ENCODE measurements at places on chromosomes 2 and 18. TPM values are rescaled to one million over a fixed set of nuclear protein-coding genes. Genes with fewer than 3 reads are reported as not detected.
A peak's percentile ranks its signal among the peaks of the same experiment; 100 is the strongest.

DNA sequence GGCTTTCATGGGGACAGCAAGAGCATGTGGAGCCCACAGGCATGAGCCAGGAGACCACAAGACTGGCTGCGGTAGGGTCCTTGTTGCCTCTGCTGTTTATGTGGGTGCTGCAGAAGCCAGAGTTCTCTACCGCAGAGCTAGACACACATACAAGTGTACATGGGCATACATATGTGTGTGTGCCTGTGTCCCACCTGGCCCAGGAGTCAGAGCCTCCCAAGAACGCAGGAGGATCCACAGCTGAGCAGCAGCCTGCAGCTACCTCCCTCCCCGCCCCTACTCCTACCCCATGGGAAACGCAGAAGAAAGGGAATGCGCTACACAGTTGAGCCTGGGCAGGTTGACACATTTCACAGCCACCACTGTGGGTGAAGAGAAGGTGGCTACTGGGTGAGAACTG lies 438.1 kb upstream of the SMIM21 start:
- DNase-seq, result no peak

The BOLL gene
- total RNA-seq, result not detected

- no peak for DNase-seq
Observed at GRCh38 chr18:55316486-55317184, 271.4 kb downstream of the TCF4 start.

The EMILIN2 gene
- 4.8 TPM for total RNA-seq

The CIAO1 gene
- 89.5 TPM for total RNA-seq

DNA sequence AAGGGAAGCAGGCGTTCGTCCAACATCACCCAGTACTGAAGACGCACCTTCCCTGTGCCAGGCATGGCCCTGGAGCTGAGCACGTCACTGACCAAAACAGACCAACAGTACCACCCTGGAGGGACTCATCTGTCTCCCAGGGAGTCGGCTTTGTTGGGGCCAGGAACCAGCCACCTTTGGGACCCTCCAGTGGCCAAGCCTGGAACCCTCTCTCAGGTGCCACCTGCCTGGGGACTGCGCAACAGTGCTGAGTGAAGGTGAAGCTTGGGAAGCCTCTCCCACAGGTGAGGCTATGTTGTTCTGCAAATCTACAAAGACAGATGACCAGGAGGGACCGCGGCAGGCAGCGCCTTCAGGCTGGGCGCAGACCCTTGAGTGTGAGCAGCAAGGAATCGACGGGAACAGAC lies 91.4 kb upstream of the OTOS start:
- DNase-seq, result no peak

- DNase-seq, result no peak
Observed at GRCh38 chr2:80141007-80141726, 163.4 kb downstream of the LRRTM1 start.

GRCh38 chr2:238879043-238879442 lies 31.2 kb downstream of the TWIST2 start:
- no peak for DNase-seq

DNA sequence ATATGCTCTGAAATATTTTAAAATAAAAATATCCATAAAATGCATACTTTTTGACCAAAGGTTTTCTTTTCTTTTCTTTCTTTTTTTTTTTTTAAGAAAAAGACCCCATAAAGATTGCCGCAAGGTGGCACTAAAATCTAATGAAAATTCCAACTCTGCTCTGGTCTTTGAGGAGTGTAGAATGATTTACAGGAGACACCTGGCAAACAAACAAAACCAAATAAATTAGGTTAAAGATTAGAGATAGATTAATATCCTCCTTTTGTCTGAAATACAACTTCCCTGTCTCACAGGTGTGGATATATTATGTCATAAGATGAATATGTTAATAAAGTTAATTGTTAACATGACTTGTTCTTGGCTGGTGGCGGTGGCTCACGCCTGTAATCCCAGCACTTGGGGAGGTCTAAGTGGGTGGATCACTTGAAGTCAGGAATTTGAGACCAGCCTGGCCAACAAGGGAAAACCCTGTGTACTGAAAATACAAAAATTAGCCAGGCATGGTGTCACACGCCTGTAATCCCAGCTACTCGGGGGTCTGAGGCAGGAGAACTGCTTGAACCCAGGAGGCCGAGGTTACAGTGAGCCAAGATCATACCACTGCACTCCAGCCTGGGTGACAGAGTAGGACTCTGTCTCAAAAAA lies 3.5 kb upstream of the RHOB start:
- peak; percentile 79 for DNase-seq

DNA sequence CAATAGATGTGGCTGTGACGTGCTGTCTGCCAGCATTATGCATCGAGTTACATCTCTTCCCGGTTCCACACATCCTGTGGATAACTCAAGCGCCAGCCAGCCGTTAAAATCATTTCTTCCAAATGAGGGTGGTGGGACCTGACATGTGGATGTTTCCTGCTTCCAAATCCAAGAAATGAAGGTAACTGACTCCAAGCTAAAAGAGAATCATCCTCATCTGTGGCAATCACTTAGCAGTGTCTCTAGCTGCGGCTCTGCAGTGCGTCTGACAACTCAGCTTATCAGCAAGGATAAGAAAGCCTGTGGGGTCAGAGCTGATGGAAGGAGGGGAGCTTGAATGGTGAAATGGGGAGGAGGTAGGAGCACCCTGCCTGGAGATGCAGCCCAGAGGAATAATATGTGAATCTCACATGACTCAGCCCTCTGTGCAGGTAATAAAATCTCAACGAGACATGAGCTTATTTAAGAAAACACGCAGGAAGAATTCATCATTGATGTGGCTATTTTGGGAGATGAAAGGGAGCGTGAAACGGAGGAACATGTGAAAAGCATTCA lies 382.2 kb upstream of the TRIB2 start:
- DNase-seq, result no peak

GRCh38 chr2:239990966-239991365 lies 34.2 kb downstream of the NDUFA10 start:
- DNase-seq, result peak; percentile 63

The ELOA2 gene
- not detected for total RNA-seq

DNA sequence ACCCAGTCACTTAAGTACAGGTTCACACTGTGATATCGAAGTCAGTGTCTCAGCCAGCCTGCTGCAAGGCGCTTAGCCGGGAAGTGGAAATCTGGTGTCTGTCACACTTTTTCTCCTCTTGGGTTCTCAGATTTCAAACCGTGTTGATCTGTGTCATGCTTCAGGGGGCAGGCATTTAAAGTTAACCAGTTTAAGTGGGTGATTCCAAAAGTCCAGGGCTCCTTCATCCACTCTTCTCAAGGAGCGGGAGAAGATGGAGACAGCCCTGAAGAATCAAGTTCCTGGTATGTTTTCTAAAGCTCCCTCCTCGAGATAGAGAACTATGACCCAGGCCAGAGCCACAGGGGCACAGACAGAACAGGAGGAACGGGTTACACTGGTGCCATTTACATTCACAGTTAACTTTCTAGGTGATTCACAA lies 331.7 kb downstream of the GBX2 start:
- DNase-seq, result no peak

DNA sequence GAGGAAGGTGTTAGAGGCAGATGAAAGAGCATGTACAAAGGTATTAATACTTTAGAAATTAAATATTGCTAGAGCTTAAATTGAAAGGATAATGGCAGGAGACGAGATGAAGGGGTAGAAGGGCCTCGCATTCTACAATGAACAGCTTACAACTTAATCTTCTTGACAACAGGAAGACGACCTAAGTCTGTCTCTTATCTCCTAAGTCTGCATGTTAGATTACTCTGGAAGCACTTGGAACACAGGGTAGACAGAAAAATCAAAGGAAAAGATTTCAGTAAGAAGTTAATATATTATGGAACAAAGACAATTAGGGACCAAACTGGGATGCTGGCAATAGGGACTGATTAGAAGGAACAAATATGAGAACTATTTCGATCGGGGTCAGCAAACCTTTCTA lies 34.9 kb downstream of the SMC6 start:
- no peak for DNase-seq

The EHD3 gene
- total RNA-seq, result 6.7 TPM

- no peak for DNase-seq
Observed at GRCh38 chr18:69817335-69817940, 130.2 kb downstream of the CD226 start.

- no peak for DNase-seq
Observed at GRCh38 chr18:11496526-11497172, 112.7 kb upstream of the SLC35G4 start.

GRCh38 chr2:231900486-231900942 lies 25.7 kb downstream of the NPPC start:
- peak; percentile 73 for DNase-seq

DNA sequence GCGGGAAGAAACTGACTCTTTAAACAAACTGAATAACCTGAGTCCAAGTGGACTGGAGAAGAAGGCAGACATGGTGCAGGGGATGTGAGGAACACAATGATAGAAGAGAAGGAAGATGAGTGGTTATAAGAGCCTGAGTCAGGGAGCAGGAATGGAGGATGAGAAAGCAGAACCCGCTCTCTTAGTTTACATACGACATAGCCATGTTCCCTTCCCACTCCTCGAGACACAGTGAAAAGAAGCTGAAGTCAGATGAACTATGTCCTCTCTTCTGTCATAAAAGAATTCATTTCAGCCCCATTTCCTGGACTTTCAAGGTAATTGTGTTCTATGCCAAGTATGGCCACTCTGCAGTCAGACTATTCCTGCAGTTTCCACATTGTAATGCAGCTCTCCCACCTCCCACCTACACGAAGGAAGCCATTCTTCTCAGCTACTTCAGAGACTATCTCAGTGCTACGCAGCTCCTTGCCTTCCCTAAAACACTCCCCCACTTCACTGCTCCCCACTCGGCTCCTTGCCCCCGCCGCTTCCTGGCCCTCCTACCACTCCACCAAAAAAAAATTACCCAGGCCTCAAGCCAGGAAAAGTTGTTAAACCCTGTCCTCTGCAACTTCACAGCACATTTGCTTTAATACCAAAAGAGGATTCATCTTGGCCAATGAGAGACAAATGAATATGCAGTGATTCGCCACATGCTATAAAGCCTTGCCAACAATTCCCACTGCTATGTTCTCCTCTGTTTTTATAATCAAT lies 323.4 kb upstream of the EPHA4 start:
- DNase-seq, result no peak

The HTR2B gene
- 3.0 TPM for total RNA-seq

DNA sequence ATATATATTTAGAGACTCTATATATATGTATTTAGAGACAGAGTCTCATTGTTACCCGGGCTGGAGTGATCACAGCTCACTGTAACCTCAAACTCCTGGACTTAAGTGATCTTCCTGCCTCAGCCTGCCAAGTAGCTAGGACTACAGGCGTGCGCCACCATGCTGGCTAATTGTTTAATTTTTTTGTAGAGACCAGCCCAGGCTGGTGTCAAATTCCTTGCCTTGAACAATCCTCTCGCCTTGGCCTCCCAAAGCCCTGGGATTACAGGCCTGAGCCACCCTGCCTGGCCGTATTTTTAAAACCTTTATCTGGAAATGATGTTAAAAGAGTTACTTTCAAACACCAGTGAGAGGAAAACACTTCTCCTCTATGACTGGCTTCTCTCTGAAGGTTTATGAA lies 30.9 kb upstream of the PGAP1 start:
- no peak for DNase-seq

DNA sequence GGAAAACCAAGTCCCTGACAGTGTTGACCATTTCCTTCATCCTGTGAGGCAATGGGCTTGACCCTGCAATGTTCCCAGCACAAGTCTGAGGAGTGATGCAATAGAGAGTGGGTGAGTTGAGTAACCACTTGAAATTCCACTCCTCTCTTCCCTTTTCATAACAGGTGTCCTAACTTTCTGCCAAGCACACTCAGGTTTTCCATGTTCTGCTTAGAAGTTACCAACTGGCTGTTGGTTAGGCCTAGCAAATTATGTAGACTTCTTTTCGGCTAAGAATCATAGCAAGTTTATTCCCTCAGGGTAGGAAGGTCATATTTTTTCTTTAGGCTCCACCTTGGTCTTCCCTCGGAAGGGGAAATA lies 11.5 kb downstream of the GNLY start:
- peak; percentile 20 for DNase-seq

DNA sequence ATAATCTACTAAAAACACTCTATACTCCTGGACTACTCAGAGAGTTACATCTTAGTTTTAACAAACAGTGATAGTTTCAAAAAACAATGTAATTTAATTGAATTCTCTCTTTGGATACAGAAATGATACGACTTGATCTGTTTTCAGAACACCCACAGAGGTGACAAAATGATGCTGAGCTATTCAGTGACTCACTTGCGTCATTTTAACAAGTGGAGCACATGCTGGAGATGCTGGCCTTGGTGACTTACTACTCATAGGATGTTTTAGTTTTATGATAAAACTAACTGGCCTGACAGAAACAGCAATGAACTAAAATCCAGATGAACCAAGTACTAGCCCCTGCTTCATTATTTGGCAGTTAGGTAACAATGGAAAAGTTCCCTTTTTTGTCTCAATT lies 101.3 kb upstream of the ITGB6 start:
- DNase-seq, result no peak

The FAP gene
- total RNA-seq, result under 0.01 TPM

GRCh38 chr18:13216092-13216582 lies 2.4 kb upstream of the LDLRAD4 start:
- peak; percentile 76 for DNase-seq

GRCh38 chr2:101040761-101041160 lies 38.7 kb downstream of the RPL31 start:
- no peak for DNase-seq
